ENCODE measurements at places on chromosomes 13 and 19. TPM values are rescaled to one million over a fixed set of nuclear protein-coding genes. Genes with fewer than 3 reads are reported as not detected.

ICAM4 gene
- 1.2 TPM for total RNA-seq

LRG1 gene
- total RNA-seq = not detected

PABPC3 gene
- 0.65 TPM for total RNA-seq

TTC9B gene
- not detected for total RNA-seq

CGB8 gene
- not detected for total RNA-seq

APOC1 gene
- 11.6 TPM for total RNA-seq

POGLUT2 gene
- total RNA-seq = 8.2 TPM

KLK10 gene
- total RNA-seq = not detected

Measured in activated naive CD8-positive, alpha-beta T cell treated with anti-CD3 and anti-CD28 coated beads, Interleukin-2, amount 10 ng/mL, durations not matched to agents 7 days and 5 days (primary cell).